ENCODE measurements at places on chromosomes 2 and 18. TPM values are rescaled to one million over a fixed set of nuclear protein-coding genes. Genes with fewer than 3 reads are reported as not detected.

Gene TMBIM1
- 54.0 TPM for total RNA-seq

Gene HOXD4
- not detected for total RNA-seq

DNA sequence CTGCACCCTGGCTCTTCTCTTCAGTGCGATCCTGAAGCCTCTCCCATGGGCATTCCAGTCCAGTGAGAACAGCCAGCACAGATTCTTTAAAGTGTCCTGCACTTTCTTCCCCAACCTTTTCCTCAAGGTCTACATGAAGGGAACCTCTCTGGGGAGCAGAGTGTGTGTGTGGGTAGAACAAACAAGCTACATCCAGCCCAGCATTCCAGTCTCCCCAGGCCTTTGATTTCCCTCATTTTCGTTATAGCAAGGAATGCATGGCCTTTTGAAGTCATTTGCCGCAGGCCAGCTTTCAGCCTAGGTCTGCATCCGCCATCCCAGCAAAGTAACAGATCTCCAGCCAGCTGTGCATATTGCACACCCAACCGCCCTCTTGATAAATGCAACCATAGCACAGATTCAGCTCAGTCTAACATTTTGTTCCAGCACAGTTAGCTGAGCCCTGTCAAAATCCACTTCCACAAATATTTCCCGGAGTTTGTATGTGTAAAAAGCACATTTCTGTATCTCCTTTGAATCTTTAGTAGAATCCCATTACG, 44.6 kb downstream of the CD8B2 start:
- no peak for DNase-seq

DNA sequence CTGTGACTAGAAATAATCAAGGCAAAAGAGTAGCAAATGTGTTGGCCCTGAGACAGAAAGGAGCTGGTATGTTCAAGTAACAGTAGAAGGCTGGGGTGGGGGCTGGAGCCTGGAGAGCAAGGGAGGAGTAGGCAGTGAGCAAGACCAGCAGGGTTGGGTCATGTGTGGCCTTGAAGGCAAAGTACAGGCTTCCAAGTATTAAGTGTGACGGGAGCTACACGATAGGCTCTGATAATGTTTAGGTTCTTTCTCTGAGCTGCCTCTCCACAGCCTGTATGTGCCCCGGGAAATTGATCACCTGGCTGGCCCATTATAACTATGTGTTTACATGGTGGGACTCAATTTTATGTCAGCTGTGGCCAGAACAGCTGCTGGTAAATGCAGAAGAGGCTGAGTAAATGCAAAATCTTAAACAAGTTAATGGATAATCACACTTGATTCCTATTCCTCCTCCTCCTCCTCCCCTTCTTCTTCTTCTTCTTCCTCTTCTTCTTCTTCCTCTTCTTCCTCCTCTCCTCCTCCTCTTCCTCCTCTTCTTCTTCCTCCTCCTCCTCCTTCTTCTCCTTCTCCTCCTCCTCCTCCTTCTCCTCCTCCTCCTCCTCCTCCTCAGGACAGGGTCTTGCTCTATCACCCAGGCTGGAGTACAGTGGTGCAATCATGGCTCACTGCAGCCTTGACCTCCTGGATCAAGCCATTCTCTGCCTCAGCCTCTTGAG, 9.3 kb downstream of the IL1F10 start:
- DNase-seq = no peak

- no peak for DNase-seq
Measured at GRCh38 chr18:75896865-75897264, 469.4 kb upstream of the SMIM21 start.

DNA sequence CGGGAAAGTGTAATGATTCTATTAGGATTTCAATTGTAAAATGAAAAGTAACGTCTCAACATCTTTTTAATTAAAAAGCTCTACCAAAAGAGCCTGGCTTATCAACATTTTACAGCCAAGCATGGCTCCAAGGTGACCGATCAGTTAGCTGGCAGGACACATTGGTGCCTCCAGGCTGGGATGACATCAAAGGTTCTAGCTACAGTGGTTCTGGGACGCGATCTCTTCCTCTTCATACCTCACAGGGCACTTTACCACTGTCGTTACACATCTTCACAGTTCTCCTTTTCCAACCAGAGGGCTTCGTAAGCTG, 693 bp downstream of the ORC2 start:
- DNase-seq = no peak

- no peak for DNase-seq
Measured at GRCh38 chr2:174965992-174966744, 39.0 kb downstream of the CHN1 start.

DNA sequence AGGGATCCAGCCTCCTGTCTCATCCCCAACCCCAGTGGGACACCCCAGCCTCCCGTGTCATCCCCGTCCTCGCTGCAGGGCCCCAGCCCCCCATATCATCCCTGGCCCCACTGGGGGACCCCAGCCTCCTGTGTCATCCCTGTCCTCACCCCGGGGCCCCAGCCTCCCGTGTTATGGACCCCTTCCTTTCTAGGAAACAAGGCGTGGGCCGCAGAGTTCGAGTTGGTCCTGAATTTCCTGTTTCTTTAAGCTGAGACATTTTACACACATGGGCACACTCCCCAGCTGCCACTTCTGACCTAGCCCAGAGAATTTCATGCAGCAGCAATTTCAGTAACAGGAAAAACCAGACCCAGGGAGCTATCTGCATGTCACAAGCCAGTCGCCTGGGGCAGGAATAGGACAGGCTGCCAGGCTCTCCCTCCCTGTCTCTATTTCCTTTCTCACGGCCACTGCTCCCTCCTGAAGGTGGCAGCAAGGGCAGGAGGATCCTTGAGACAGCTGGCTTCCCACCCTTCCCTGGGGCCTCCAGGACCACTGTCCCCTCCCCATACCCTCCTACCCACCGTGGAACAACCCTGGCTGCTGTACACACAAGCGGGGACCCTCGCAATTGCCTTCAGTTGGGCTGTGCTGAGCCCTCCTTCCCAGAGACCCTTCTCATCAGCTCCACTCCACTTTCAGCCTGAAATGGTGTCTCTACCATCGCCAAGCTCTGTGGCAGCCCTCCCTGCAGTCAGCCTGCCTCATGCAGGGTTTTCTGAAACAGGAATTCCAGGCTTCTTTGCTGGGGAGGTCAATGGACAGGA, 141.9 kb upstream of the ID2 start:
- DNase-seq = no peak

DNA sequence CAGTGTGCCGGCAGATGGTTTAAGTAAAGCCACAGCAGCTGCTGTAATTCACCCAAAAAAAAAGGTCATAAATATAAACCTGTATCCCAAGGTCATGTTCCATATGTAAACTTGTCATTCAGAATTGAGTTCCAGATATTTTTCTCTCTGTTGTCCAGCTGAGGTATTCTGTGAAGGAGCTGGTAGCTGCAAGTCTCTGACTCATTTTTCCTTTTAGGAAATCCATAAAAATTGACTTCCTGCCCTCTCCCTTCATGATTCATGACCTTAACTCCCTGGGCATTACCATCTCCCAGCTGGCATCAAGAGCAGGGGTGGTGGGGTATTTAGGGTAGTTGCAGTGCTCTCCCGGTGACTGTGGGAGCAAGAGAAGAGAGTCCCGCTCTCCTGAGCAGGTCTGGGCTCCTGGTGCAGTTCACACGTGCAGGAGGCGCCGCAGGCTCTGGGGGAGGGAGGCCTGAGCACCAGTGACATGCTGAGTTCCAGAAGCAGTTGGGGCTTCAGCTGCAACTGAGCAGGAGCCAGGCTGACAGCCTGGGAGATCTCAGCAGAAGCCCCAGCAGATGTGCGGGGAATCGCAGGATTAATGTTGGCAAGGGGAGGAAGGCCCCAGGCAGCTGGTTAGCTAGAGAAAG, 192.6 kb downstream of the MGAT5 start:
- no peak for DNase-seq

- DNase-seq = no peak
Measured at GRCh38 chr2:46663614-46664013, 184.2 kb downstream of the TMEM247 start.
